Keratinocyte (primary cell): ENCODE measurements at places on chromosomes 2 and 18. TPM values are rescaled to one million over a fixed set of nuclear protein-coding genes. Genes with fewer than 3 reads are reported as not detected.

The ERMN gene
- not detected in 3 replicates for polyA plus RNA-seq

The TXNDC2 gene
- 0.03 TPM in 1 of 3 replicates, not detected in the others for polyA plus RNA-seq

The APOB gene
- polyA plus RNA-seq = 0.01 TPM in 2 of 3 replicates, not detected in the other

GRCh38 chr2:184047536-184047935, 550.8 kb upstream of the ZNF804A start:
- DNase-seq = no peak

- no peak for DNase-seq
These were observed 210.7 kb downstream of the MTX2 start for GRCh38 chr2:176479961-176480360.

- DNase-seq = no peak
These were observed 1604.8 kb upstream of the ZEB2 start for GRCh38 chr2:146124741-146125140.

DNA sequence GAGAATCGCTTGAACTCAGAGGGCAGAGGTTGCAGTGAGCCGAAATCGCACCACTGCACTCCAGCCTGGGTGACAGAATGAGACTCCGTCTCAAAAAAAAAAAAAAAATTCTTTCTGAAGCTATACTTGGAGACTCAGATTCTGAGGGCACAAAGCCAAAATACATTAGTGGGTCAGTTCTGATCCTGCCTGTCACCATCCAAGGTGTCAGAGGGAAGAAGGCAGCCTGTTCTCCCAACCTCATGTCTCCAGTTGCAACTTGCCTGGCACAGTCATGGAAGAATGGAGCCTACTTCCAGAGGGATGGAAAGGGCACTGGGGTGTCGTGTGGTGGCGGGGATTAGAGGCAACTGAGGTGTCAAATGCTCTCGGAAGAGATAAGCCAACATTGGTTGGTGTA, 104.8 kb upstream of the GATA6 start:
- no peak for DNase-seq

GRCh38 chr2:95330794-95331338, 33.7 kb downstream of the KCNIP3 start:
- DNase-seq = no peak
